GM03348 (cell line): ENCODE measurements at places on chromosomes 5 and 9.

DNA sequence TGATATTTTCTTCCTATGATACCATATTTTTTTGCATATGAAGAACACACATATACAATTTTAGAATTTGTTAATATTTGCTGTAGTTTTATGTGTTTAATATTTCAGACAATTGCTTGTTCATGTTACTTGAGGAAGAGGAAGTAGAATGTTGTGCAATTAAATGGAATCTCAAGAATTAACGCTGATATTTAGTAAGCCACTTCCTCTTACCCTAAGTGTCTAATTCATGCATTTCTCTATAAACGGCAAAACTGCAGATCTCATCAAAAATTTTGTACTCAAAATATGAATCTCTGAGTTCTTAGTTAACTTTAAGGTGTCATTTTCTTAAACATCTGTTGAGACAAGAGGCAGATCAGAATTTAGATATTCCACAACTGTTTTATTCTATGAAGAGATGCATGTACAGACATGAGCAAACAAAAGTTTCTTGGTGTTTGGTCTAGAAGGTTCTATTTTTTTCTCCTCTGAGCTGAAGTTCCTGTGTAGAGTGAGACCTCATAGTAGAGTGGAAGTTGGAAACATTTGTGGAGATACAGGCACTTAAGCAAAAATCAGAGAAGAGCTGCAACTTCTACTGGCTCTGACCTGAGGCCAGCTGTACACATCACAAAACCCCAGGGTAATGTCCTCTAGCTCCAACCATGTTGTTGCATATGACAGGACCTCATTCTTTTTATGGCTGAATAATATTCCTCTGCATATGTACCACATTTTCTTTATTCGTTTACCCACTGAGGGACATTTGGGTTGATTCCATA lies 16.6 kb upstream of the TGFBI start:
- peak; percentile 44 for DNase-seq

DNA sequence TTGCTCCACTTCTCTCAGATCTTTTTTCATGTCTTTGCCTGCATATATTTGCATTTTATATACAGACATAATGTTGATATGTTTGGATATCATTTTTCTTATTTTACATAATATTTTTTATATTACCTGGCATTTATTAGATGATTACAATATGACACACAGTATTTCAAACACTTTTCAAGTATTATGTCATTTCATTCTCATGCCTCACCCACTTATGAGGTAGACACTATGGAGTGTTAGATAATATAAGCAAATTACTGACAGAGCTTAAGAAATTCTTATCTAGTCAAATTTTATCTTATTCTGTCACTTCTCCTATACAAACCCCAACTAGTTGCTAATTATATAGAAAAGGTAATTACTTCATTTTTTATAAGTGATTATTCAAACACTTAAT lies 11.1 kb downstream of the LURAP1L start:
- DNase-seq: no peak

GRCh38 chr5:172721455-172722326 lies 49.3 kb downstream of the DUSP1 start:
- peak; percentile 32 for DNase-seq

- peak; percentile 80 for DNase-seq
These were observed 74.7 kb downstream of the FGF1 start for GRCh38 chr5:142611154-142611553.

DNA sequence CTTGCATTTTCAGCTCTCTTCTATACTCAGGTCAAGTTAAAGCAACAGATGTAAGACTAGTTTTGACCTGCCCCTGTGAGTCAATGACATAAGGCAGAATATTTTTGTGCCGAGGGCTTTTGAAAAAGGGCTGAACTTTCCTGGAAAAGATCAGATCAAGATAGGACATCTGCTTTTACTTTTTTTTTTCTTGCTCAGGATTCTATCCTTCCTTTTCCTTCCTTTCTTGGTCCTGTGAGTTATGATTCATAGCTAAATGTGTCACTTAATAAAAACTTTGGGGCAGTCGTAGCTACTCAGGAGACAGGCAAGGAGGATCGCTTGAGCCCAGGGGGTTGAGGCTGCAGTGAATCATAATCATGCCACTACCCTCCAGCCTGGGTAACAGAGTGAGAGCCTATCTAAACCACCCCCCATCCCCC lies 84.3 kb upstream of the BRINP1 start:
- peak; percentile 6 for DNase-seq

DNA sequence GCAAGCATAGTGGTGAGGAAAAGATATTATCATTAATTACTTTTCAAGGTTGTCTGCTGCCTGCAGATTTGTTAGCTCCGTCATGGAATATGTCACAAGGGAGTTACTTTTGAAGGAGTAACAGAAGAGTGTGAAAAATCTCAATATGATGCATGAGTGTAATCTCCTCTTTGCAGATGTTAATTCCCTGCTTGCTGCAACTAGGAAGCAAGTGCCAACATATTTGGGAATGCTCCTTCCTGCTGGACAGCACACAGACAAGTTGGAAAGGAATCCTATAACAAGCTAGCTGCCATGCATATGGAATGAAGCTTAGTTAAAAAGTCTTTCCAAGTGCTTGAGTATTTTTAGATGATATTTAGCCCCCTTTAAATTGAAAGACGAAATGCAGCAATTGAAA lies 2023.6 kb upstream of the CDH6 start:
- DNase-seq: no peak

DNA sequence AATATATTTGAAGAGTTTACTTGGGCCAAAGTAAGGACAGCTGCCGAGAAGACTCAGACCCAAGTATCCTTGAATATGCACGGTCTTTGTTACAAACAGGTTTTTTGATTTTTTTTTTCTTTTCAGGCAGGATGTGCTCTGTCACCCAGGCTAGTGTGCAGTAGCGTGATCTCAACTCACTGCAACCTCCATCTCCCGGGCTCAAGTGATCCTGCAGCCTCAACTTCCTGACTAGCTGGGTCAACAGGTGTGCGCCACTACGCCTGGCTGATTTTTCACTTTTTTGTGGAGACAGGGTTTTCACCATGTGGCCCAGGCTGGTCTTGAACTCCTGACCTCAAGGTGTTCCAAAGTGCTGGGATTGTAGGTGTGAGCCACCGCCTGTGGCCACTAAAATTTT lies 27.4 kb downstream of the JMY start:
- no peak for DNase-seq

GRCh38 chr9:85729882-85730281 lies 11.9 kb downstream of the AGTPBP1 start:
- DNase-seq: no peak

- DNase-seq: no peak
These were observed 444.0 kb upstream of the ZNF608 start for GRCh38 chr5:125190232-125191087.

DNA sequence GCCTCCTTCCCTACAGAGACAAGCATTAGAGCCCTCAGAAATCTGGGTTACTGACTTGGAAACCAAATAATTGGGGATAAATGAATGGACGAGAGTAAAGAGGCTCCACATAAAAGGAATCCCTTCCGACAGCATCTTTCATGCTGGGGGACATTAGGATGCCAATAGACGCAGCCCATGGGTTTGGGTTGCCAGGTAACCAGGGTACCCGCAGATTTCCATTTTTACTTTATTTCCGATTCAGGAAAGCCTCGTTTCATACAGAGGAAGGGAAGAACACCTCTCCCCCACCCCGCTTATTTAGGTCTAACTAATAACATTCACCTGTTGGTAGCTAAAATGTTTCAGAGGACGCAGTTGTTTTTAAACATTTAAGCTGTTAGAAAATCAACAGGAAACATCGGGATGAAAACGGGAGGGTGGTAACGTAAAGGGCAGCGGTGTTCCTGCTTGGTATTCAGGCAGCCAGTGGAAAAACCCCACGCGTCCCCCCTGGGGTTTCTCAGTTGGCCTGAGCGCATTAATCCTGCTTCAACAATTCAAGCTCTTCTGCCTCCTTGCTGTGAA lies 179.5 kb downstream of the YTHDC2 start:
- DNase-seq: no peak

- no peak for DNase-seq
These were observed 7.4 kb downstream of the HNRNPH1 start for GRCh38 chr5:179616002-179616594.

DNA sequence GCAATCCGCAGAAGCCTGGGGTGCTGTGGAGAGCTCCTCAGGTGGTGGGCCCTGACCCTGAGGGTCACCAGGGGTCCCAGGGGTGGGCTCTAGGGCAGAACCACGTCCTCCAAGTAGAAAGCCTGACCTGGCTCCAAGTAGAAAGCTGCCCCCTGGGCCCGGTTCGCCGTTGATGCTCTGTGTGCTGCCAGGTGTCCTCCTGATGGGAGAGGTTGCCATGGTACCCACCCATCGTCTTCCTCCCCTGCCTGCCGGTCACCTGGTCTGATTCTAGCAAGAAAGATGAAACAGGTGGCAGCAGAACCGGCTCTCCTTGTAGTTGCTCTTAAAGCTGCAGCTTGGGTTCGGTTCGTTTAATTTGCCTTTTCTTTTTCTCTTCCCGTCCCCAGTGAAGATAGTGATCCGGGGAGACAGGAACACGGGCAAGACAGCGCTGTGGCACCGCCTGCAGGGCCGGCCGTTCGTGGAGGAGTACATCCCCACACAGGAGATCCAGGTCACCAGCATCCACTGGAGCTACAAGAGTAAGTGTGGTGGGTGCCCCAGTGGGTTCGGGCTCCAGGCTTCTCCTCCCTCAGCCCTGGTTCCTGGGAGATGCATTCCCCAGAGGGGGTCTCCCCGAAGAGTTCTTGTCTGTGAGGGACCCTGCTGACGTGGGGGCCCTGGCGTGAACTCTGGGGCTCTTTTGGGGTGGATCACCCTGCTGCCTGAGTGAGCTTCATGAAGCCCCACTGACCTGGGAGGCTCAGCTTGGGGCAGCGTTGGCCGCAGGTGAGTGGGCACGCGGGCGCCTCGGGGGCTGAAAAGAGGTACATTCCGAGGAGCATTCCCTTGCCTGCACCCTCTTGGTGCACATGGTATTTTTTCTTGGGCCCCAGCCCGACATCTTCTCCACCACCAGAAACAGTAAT lies 15.6 kb downstream of the RABL6 start:
- DNase-seq: no peak

DNA sequence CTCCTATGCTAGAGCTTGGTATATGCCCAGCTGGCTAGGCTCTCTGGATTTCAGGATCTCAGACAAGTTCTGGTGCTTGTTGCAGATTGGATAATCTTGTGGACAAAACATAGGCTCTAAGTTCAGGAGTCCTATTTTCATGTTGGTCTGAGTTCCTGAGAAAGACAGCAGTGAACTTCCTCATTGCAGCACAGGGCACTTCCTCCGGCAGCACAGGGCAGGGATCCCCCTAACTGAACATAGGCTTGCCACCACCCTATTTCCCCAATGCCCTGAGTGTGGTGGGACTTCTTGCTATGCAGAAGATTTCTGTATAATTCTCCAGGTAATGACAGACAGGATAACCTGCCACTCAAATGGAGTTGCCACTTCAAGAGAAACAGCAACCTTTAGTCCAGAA lies 220.1 kb downstream of the PIK3R1 start:
- DNase-seq: no peak

- no peak for DNase-seq
These were observed 219.9 kb downstream of the CDK5RAP2 start for GRCh38 chr9:120360046-120360445.

DNA sequence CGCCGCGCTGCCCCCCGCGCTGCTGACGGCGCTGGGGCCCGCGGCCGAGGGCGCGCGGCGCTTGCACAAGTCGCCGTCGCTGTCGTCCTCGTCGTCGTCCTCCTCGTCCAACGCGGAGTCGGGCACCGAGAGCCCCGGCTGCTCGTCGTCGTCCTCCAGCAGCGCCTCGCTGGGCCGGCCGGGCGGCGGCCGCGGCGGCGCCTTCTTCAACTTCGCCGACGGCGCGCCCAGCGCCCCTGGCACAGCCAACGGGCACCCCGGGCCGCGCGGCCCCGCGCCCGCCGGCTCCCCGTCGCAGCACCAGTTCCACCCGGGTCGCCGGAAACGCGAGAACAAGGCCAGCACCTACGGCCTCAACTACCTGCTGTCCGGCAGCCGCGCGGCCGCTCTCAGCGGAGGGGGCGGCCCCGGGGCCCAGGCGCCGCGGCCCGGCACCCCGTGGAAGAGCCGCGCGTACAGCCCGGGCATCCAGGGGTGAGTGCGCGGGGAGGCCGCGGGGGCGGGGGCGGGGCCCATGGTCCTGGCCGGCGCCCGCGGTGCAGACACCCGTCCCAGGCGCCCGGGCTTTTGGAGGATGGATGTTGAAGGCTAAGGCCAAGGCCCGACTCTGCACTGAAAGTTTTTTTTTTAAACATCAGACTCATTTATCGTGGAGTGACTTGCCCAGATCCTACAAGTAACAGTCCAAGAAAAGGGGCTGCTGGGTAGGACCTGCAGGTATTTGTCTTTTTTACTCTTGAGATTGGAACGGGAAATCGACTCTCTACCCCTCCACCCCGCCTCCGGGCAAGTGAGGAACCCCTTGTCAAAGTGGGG lies 1.2 kb downstream of the TENT4A start:
- DNase-seq: peak; percentile 75

- no peak for DNase-seq
These were observed 23.3 kb upstream of the KIF12 start for GRCh38 chr9:114122136-114123027.

GRCh38 chr5:150105928-150106615 lies 19.7 kb upstream of the CSF1R start:
- no peak for DNase-seq

DNA sequence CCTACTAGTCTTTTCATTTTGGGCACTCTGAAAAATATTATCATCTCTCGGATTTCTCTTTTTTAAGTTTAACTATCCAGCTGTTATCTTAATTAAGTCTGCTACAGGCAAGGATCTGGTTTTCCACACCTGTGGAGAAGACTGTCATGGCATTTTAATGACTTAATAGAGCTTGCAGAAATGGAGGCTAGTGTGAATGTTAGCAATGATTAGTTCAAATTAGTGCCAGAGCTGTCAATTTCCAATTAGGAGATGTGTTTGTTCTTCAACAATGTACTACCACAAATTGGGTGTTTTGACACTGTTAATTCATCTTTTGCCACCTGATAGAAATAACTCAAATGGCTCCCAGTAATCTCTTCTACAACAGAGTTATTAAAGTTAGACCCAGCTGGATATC lies 2023.0 kb upstream of the CDH9 start:
- DNase-seq: no peak

DNA sequence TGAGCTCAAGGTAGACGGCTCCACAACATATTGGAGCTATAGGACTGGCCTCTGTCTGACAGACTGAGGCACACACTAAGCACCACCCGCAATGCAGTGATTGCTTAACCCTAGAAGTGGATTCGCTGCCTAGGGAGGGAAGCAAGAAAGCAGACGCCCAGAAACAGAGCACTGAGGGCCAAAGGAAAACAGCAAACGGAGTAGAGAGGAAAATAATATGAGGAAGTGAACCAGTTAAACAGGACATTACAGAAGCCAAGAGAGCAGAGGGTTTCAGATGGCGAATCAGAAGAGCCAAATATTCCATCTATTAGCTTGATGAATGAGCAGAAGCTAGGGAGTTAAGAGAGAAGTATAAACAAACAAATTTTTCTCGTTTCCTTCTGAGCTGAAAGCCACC lies 139.2 kb upstream of the LHFPL2 start:
- no peak for DNase-seq

DNA sequence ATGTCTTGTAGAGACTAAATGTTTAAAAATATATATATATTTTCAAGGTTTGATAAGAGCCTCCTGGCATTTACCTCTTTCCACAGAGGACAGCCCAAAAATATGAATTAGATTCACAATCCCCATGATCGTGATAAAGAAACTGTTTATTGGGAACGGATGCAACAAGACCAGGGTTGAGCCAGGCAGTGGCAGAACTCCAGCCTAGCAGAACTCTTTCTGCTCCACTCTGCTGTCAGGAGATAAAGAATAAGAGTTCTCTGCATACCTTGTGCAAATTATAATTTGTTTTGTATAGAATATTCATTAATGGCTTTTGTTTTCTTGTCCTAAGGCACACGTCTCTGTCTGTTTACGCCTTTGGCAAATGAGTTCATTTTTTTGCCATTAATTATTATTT lies 472.2 kb downstream of the TUSC1 start:
- no peak for DNase-seq

- no peak for DNase-seq
These were observed 194.8 kb downstream of the SPOCK1 start for GRCh38 chr5:137304226-137304874.
